Fibroblast of upper back skin (primary cell): ENCODE measurements at places on chromosomes 1 and 21.
A peak's percentile ranks its signal among the peaks of the same experiment; 100 is the strongest.

- DNase-seq = no peak
These were observed 32.5 kb downstream of the LRRC3 start for GRCh38 chr21:44487831-44488230.

DNA sequence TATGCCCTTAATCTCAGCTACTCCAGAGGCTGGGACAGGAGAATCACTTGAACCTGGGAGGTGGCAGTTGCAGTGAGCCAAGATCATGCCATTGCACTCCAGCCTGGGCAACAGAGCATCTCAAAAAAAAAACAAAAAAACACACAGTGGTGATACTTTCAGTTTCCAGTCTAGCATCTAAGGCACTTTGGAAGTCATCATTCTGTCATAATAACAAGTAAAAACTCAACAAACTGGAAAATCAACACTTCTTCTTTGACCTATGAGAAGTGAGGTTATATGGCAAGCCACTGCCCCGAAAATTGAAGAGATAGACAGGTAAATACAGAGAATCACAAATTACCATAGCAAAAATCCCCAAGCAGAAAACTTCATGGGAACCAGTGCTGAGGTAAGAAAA, 51.9 kb downstream of the IL12RB2 start:
- DNase-seq = no peak

DNA sequence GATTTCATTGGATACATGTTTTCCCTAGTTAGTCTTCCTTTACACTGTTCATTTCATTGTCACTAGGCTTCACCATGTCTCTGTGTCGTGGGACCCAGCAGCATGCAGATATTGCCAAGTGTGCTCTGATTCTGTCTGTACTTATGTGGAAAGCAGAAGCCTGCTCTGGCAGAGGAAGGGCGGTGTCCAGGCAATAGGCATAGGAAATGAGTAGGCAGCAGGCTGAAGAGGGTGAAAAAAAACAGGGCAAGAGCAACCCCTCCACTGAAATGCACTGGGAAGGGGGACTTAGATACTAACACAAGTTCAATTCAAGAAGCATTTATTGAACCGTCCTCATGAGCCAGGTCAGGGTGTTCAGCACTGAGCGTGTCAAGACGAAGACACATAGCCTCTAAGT, 85.2 kb upstream of the VAV3 start:
- no peak for DNase-seq

DNA sequence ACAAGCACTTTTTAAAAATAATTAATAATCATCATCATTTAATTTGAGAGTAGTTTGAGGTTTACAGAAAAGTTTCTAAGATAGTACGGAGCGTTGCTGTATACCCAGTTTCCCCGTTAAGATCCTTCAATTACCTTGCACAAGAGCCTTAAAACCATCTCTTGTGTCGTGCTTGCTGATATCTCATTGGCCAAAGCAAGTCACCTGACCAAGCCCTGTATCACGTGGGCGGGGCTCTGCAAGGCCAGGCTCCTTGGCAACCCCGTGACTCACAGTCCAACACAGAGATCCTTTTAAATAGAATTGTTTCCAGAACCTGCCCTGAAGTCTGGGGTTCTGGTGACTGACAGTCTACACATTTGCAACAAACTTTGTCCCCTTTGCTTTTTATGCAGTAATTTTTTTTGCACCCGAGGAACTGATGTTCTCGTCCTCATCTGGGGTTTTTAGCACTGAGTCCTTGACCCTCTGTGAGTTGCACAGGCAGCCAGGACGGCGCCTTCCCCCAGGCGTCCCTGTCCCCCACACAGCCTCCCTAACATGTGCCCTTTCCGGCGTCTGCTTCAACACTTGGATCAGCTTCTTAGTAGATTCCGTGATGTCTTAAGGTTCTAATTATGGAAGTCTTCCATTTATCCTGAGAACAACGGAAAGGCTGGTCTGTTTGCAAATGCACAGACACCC, 183.3 kb upstream of the TMEM51 start:
- peak; percentile 92 for DNase-seq

- no peak for DNase-seq
These were observed 117.2 kb downstream of the DYRK1A start for GRCh38 chr21:37483776-37484175.
